ENCODE measurements at places on chromosomes 6 and 20.

- DNase-seq: no peak
These were observed 117.4 kb downstream of the ADAT2 start for GRCh38 chr6:143333081-143333480.

DNA sequence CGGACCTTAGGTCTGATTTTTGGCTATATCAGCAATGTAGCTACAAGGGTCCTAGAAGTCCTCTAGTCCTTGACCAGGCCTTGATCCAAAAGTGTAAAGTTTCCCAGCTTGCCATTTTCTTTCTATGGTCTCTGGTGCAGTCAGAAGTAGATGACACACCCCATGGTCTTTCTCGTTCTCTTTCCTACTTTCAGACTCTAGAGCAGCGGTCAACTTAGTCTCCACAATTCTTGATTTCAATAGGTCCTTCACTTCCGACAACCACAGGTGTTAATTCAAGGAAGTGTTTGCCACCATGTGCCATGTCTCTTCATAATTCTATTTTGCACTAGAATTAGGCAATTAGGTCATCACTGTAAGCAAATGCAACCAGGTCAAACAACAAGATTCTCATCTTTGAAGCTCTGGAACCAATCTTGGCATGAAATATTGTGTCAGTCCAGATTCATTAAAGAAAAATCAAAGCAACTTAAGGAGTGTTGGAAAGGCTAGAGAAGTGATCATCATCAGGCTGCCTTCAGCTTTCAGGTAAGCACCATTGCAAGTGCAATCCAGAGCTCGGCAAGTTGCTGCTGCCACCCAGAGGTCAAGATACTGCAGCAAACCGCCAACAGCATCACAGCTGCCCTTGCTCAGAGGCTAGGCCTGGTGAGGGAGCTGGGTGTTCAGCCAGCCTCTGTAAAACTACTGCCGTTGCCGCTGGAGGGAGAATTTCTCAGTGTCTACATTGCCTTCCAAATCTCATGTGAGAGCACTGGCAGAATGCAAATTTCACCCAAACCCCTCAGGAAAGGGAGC, 5.6 kb upstream of the SYNE1 start:
- DNase-seq: peak; percentile 8

DNA sequence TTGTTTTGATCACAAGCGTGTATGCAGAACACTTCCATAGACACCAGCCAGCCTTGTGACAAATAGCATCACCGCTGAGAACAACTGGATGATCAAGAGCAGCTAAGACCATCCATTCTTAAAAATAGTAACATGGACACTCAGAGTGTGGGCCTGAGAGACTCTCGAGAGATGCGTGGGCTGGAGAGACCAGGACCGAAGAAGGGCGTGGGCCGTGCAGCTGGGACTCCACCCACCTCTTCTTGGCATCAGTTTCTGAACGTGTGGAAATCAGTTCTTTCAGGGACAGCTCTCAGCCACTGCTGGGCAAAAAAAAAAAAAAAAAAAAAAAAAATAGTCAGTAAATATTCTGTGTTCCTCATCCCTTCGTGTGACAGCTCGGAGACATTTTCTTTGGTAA, 314.5 kb upstream of the CDH4 start:
- DNase-seq: no peak

- DNase-seq: no peak
These were observed 5.0 kb downstream of the SRC start for GRCh38 chr20:37350649-37351574.

DNA sequence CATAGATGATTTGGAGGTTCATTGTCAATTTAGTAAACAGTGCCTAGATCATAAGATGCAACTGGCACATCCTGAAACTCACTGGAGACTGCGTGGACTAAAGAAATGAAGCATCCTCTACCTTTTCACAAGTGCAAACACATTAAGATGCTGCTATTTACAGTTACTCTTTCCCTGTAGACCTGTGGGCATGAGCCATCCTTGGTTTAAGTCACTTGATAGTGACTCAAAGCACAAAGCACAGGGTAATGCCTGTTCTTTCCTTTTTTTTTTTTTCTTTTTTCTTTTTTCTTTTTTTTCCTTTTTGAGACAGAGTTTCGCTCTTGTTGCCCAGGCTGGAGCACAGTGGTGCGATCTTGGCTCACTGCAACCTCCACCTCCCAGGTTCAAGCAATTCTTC, 10.0 kb upstream of the HLA-DQA1 start:
- DNase-seq: no peak

DNA sequence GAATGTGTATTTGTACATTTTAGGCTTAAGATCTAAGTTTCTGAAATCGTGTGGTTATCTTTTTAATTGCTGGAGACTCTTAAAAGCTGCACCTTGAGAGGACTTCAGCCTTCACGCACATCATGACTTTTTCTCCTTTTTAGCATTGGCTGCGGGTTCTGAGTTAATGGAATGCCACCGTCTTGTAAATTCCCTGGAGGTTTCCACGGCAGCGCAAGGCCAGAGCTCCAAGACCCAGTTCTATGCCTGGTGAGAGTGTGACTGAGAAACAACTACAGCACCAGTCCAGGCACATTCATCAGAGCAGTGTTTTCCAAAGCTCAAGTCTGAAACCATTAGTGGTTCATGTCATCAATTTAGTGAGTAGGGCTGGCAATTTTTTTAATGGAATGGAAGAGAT, 23.0 kb downstream of the PRR18 start:
- DNase-seq: no peak

DNA sequence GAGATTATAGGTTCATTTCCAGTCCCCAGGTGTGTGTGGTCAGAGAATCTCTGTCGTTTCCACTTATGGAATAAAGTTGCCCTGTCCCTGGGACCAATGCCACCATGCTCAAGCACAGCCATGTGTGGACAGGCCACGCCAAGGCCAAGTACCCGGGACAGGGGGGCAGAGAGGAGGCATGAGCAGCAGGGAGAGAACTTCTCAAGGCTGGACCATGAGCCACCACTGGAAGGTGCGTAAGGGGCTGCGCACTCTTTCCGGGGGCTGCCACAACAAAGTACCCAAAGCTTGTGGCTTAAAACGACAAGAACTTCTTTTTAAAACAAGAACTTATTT, 209.2 kb upstream of the KCNQ5 start:
- DNase-seq: no peak

- DNase-seq: no peak
These were observed 80.1 kb upstream of the ID4 start for GRCh38 chr6:19757036-19757435.

- DNase-seq: no peak
These were observed 12.9 kb downstream of the TGM2 start for GRCh38 chr20:38152175-38152620.

DNA sequence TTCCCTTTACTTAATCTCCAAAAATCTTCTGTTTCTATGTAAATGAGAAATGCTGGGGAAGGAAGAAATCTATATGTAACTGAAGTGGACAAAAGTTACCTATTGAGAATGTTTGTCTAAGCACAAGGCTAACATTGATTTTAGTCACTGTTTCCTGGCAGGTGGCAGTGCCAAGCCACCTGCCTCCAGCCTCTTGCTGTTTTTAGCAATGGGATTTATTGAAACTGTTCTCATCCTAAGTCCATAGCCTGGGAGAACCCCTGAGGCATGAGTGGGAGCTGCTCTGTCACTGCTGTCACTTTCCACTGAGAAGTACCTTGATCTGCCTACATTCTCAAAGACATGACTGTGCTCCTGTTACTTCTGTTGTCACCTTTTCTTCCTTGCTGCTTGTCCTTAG, 14.7 kb downstream of the ENPP3 start:
- DNase-seq: no peak

DNA sequence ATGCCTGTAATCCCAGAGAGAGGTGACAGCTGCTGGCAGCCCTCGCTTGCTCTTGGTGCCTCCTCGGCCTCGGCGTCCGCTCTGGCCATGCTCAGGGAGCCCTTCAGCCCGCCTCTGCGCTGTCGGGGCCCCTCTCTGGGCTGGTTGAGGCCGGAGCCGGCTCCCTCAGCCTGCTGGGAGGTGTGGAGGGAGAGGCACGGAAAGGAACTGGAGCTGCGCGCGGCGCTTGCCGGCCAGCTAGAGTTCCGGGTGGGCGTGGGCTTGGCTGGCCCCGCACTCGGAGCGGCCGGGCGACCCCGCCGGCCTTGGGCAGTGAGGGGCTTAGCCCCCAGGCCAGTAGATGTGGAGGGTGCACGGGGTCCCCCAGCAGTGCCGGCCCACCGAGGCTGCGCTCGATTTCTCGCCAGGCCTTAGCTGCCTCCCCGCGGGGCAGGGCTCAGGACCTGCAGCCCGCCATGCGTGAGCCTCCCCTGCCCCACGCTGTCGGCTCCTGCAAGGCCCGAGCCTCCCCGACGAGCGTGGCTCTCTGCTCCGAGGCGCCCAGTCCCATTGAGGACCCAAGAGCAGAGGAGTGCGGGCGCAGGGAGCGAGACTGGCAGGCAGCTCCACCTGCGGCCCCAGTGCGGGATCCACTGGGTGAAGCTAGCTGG, 34.6 kb downstream of the C6orf52 start:
- DNase-seq: no peak

DNA sequence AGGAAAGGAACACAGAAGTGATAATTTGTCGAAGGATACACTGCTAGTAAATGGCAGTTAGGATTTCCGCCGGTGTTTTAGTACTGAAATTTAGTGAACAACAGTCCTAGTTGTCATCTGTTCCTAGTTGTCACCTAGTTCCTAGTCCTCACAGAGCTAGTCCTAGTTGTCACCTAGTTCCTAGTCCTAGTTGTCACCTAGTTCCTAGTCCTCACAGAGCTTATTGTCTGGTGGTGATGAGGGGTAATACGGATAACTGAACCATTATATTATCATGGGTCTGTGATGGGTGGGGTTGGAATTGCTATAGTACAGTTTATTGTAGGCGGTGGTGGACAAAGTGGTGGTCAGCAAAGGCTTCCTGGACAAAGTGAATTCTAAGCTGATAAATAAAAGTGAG, 1.8 kb downstream of the SNRNP48 start:
- DNase-seq: no peak

GRCh38 chr20:11275740-11276139, 601.9 kb upstream of the JAG1 start:
- DNase-seq: no peak

GRCh38 chr20:3390759-3391425, 16.6 kb downstream of the DNAAF9 start:
- no peak for DNase-seq

GRCh38 chr20:4151991-4152695, 136.8 kb upstream of the RNF24 start:
- no peak for DNase-seq

DNA sequence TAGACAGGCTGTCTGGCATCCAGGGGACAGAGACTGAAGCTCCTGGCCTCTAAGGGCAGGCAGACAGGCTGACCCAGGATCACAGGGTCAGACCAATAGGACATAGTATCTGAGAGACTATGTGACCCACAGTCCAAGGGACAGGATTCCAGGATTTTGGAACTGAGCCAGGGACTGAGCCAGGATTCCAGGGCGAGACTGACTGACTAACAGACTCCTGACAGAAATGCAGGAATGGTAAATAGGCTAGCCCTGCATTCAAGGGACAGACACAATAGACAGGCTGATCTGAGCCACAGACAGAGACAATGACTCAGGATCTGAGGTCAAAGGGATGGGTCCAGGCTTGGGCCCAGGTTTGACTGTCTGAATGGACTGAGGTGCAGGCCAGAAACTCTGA, 19.8 kb downstream of the XKR7 start:
- DNase-seq: no peak

DNA sequence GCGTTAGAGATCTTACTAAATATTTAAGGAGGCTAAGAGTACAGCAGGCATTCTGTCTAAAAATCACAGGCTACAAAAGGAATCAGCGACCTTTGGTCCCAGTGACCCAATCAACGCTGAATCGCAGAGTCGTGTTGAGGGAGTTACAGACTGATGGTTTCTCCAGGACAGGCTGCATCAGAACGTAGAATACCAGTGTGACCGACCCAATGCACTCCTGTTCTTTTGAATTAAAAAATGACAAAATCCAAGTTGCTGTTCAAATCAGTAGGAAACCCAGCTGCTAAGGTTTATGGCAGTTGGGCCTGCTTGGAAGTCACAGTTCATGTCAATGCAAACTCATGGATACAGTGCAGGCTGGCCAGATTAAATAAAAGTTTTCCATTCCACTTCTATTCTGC, 155.8 kb upstream of the AFDN start:
- no peak for DNase-seq

- DNase-seq: no peak
These were observed 24.1 kb downstream of the MCM8 start for GRCh38 chr20:5974531-5974930.

DNA sequence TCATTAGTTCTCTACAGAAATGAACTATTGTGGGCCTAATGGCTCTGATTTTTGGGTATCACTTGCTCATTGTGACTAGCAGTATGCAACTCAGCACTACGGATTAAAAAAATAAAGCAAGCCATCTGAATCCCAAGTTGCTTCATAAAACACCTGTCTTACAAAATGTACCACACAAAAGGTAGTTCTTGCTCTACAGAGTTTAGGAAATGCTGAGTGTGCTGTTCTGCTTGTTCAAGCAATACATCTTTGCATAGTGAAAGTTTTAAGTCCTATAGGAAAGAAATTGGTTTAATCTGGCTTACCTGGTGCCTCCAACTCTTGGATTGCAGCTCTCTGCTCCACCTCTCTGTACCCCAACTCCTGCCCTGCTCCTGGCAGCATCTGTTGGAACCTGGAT, 266.7 kb upstream of the AGPAT4 start:
- no peak for DNase-seq

- DNase-seq: no peak
These were observed 70.3 kb downstream of the SESN1 start for GRCh38 chr6:109024368-109024767.

DNA sequence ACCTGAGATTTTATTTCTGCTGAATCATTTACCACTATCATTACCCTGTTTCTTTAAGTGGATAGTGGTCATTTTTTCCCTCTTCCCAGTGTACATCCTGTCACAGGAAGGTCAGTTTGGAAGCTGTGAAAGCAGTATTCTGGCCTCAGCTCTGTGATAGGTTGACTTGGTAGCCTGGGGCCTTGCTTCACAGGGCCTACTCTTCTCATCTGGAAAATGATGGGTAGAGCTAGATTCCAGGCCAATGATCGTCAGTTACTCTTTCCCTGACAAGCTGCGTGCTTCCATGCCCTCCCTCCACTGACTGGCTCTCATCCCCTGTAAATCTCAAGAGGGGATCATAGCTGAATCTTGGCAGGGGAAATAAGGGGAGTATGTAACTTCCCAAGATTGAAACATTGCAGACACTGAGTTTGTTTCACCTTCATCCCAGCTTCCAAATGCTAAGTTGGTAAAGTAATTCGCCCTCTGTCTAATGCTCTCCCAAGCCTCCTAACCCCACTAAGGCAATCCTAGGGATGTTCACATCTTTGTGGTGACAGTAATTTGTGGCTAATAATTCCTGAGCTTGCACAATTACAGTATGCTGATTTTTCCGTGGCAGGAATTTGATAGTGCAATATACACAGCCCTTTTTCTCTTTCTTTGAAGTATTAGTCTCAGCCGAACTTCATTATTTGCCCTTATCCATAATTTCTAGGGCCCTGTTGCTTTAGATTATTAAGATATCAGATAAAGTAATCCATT, 51.2 kb downstream of the VAPB start:
- no peak for DNase-seq

GRCh38 chr6:149761438-149761837, 11.9 kb downstream of the PCMT1 start:
- no peak for DNase-seq

- DNase-seq: no peak
These were observed 292.6 kb downstream of the UBE3D start for GRCh38 chr6:82772851-82773717.

GRCh38 chr6:73369563-73369962, at the start of gene OOEP:
Gene OOEP (minus strand): TSS chr6:73369897. CDS start chr6:73369792, 105 bp downstream.
- DNase-seq: no peak

Measured in brain pericyte (primary cell).